Stimulated activated CD4-positive, alpha-beta T cell treated with anti-CD3 and anti-CD28 coated beads, Interleukin-2, amount 100 ng/mL, for 4 hours (primary cell): ENCODE measurements at places on chromosomes 16 and 17.

DNA sequence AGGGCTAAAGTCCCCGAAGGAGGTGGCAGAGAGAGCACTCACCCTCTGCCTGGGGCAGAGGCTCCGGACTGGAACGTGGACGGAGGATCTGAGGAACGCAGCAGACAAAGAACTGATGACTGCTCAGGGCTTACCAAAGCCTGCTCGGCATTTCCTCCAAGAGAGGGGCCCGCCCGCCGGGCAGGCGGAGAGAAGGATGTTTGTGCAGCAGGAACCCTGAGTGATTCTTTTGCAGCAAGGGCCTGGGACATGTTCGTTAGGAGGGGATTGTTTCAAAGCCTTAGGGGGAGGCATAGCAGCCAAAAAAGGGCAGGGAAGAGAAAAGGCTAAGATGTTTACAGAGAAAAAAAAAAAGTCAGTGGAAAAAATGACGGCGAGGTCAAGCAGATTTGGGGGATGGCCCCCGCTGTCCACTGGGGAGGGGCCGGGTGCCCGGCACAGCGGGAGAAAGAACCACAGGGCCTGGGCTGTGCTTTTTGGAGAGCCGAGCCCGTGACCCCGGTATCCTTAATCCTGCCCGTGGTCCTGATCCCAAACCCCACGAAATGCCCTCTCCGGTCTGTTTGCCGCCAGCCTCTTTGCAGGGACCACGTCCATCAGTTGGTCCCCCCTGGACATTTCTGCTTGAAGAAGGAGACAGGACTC lies 129.3 kb downstream of the NTN1 start:
- DNase-seq, result no peak

- no peak for DNase-seq
These were observed 124.7 kb upstream of the TNRC6C start for GRCh38 chr17:77833769-77834168.

DNA sequence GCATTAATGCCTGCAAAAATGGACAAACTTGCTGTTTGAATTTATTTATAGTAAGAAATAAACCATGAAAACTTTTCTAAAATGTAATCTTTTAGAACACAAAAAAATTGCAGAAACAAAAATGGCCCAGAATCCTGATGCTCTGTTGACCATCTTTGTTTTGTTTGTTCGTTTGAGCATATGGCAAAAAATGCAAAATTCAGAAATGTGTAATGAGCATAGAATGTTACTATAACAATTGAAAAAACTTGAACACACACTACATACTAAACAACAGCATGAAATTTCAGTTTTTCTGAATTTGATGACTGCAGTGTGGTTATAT lies 1.1 kb upstream of the KPNA2 start:
- DNase-seq, result no peak

DNA sequence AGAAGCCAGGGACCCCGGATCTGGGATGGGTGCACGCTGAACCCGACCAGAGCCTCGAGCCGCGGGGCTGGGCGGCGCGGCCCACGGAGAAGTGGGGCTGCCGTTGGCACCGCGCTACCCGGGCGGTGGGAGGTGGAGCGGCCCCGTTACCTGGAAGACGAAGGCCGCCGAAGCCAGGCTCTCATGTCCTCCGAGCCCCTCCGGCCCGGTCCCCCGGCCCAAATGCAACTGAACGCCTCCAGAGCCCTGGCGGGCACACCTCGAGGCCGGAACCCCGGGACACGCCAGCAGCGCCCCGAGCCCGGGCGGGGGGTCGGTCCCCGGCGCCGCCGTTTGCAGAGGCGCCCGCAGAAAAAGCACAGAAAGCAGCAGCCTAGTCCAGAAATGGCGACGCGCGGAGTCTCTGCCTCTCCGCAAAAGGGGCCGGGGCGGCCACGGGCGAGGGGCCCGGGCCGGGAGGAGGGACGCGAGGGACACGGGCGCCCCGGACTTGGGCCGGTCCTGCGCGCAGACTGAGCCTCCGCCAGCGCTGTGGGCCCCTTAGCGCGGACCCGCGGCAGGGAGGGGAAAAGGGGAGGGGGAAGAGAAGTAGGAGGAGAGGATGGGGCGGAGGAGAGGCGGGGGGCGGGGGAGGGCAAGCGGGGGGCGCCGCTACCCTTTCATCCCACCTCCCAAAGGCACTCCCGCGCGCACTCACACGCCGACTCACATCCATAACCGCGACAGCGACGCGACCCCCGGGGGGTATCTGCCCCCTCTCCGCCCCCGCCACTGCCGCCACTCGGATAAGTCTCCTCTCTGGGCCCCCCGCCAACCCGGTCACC lies 1.4 kb downstream of the AXIN2 start:
- no peak for DNase-seq

GRCh38 chr16:80129791-80130190 lies 411.0 kb upstream of the DYNLRB2 start:
- DNase-seq, result no peak

DNA sequence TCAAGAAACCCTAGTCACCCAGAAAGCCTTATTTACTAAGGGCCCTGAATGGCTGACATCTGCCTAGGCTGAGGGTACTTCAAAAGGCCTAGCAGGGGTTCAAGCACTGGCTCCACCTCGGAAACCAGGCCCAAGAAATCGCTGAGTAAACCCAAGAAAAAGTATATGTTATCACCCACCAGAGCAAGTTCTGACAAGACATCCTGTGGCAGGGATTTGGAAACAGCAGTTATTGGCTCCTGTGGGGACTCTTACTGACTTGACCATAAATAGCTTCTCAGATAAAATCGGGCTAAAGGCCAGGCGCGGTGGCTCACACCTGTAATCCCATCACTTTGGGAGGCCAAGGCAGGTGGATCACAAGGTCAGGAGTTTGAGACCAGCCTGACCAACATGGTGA lies 12.2 kb downstream of the ATP6V0D1 start:
- DNase-seq, result no peak

GRCh38 chr16:35574011-35574410 lies 2114.6 kb downstream of the TP53TG3F start:
- no peak for DNase-seq

DNA sequence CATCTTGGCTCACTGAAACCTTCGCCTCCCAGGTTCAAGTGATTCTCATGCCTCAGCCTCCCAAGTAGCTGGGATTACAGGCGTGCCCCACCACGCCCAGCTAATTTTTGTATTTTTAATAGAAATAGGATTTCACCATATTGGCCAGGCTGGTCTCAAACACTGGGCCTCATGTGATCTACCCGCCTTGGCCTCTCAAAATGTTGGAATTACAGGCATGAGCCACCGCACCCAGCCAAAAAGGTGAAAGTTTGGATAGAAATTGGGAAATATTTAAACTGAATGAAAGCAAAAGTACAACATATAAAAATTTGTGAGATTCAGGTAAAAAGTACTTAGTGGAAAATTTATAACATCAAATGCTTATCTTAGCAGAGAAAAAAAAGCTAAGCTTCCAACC lies 52.9 kb upstream of the KIFC3 start:
- no peak for DNase-seq

GRCh38 chr17:78349891-78350642 lies 9.8 kb downstream of the SOCS3 start:
- DNase-seq, result no peak

DNA sequence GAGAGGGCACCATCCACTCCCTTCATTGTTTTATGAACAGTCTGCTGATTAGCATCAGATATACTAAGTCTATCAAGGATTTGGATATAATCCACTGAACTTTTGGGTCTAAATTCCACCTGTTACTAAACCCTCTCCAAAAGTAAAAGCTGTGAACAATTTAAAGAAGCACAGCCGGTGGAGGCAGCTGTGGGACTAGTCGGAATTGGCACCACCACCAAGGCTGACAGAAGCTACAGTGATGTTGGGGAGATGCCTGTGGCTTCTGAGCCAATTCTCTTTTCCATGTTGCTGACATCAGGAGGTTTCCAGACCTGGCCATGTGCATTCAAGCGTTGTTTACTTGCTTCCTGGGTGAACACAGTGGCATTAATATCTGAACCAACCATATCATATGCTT lies 679.0 kb upstream of the CA10 start:
- DNase-seq, result no peak

DNA sequence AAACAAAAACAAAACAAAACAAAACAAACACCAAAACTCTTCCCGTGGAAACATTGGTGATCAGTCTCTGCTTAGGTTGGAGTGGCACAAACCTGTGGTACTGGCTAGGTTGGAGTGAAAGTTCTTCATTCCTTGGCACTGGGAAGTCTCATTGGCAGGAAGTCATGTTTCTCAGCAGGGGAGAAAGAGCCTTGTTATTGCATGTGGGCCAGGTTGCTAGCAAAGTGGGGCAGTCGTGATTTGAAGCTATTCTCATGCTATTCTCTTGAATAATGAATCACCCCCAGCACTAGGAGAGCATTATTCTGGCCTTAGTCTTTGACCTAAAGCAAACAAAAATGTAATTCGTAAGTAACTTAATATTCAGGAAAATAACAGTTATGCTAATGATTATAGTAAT lies 24.3 kb upstream of the B4GALNT2 start:
- DNase-seq, result no peak

DNA sequence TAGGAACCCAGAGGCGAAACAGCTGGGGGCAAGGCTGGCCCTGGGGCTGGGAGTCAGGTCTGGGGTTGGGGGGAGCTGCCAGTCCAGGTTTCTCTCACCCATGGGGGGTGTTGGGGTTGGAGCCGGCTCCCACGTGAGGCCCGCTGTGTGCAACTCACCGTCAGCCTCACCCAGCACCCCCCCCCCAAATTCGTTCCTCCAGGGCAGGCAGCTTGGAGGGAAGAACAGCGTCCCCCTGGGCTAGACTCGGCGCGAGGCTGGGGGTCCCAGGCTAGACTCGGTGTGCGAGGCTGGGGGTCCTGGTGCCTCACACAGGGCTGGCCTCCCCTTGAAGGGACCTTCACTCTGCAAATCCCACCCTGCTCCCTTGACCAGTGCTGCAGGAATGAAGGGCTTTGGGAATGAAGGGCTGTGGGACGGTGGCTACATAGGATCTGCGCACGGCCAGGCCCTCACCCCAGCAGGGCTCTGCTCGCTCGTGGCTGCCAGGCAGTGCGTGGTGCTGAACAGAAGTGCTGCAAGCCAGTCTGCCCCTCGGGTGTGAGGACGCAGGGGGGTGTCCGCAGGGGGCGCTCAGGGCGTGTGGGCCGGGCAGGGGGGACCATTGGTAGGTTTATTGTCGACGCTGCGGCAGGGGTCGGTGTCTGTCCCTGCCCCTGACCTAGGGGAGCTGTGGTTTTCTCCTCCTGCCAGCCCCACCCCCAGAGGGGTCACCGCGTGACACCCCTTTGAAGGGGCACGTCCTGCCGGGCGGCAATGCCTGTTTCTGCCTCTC lies 74.7 kb downstream of the KLHDC4 start:
- DNase-seq, result no peak

DNA sequence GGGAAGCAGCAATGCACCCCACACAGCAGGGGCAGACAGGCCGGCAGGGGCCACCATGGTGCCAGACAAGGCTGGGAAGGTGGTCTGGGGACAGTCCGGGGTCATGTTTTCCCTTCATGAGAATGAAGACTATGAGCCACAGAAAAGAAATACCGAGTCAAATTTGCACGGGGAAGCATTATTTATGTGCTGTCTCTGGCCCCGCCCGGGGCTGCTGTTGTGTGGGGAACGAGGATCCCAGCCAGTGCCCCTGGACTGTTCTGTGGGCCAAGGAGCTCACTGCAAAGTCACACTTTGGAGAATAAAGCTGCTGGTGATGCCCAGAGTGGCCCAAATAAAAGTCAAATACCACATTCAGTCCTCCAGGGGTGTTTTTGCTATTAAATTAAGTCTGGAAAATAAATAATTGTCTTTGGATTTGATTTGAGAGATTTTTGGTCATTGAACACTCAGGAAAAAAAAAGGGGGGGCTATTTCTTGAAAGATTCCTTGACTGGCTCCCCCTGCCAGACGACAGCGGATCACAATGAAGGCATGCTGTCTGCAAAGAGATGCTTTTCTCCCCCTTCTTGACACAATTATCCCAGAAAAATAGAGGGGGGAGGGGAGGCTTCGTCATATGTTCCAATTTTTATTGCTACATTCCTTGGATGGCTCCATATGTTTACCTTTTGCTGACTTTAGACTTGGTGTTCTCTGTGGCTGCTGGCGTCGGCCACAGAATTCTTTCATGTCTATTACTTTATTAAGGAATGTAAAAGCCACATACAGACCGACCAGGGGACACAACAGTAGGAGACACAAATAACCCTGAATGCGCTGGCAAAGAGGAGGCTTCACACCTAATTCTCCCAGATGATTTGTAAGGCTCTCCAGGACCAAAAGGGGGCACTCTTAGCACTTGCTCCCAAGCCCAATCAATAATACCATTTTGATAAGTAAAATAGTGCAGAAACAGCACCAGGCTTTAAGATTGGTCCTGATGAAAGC lies 27.1 kb upstream of the ANKFN1 start:
- no peak for DNase-seq

DNA sequence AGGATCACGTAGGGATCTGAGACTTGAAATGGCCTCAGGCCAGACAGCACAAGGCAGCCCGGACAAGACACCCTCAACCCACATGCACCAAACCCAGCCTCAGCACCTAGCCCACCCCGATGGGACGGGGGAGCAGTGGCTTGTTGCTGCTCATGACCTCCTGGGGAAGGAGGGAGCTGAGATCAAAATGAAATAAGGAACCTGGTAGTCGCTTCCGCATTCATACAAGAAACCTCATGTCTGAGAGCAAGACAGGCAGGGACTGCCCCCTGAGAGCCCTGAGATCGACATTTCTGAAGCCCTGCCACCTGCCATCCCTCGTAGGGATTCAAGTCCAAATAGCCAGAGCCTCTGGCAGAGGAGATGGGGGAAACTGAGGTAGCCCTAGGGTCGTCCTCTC lies 5.7 kb upstream of the CEP131 start:
- no peak for DNase-seq

DNA sequence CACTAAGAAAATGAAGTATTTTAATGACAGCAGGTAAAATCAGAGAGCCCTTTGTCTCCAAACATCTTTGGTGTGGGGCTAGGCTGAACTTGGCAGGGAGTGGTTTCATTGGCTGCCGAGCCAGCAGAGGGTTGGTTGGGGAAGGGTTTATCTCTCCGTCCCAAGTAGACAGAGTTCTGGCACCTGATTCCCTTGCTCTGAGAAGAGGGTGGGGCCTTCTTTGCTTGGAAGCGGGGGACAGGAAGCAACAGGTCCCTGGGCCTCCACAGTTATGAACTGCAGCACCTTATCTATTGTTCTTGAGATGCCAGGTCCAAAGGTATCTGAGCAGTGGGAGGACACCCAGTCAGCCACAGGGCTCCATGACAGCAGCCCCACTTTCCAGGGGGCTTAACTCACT lies 12.3 kb upstream of the CDH1 start:
- no peak for DNase-seq

- DNase-seq, result no peak
These were observed 6.3 kb downstream of the NOS2 start for GRCh38 chr17:27793906-27794569.

GRCh38 chr16:54928016-54928356 lies 2.7 kb upstream of the IRX5 start:
- DNase-seq, result no peak

- no peak for DNase-seq
These were observed 33.5 kb upstream of the ETV4 start for GRCh38 chr17:43579566-43580140.
